Prostate gland (tissue), 2 donors: ENCODE measurements at places on chromosomes 4 and X.

GRCh38 chr4:44016570-44017421, 431.8 kb downstream of the KCTD8 start:
- no peak for DNase-seq

DNA sequence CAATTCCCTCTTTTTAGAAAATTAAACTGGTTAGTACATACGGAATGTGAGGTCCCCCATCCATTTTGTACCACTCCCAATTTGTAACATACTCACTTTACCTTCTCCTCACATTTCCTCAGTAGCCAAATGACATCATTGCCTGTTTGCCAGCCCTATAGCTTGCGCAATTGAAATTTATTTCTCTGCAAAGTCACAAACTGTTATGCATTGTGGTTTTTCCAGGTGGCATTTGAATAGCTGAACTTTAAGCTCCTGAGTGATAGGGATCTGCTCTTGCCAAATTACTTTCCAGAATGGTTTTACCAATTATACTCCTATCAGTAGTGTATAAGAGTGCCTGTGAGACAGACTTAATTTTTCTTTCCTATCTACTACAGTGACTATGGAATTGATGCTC, 7.7 kb downstream of the COL4A5 start:
- DNase-seq = no peak

DNA sequence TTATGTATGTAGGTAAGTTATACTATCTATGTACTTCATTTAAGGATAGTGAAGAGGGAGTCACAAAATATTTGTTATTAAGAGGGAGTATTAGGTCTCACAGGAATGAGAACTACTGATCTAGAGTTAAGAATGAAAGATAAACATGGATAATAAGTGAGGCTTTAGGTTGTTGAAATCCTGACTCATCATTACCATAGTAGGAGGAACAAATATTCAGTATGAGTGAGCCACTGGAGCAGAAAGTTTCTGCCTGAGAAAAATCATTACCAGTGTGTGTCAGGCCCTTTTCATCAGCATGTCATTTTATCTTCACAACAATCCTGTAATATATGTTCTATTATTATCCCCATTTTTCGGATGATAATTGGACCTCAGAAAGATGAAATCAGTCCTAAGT, 27.2 kb upstream of the IGSF1 start:
- DNase-seq = no peak

DNA sequence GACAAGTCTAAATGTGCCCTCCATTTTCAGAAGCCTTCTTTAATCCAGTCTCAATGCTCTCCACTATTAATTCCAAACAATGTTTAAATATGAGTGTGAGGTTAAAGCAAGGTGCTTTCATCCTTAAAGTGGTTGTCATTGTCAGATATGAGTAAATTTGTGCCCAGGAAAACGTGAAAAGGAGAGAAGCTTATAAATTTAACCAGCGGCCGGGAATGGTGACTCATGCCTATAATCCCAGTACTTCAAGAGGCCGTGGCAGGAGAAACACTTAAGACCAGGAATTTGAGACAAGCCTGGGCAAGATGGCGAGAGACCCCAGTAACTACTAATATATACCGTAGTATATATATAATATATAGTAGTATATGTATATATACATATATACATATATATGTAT, 270.0 kb downstream of the ARHGAP24 start:
- DNase-seq = no peak

- no peak for DNase-seq
These were observed 582.0 kb downstream of the SPRY1 start for GRCh38 chr4:123978637-123979036.

DNA sequence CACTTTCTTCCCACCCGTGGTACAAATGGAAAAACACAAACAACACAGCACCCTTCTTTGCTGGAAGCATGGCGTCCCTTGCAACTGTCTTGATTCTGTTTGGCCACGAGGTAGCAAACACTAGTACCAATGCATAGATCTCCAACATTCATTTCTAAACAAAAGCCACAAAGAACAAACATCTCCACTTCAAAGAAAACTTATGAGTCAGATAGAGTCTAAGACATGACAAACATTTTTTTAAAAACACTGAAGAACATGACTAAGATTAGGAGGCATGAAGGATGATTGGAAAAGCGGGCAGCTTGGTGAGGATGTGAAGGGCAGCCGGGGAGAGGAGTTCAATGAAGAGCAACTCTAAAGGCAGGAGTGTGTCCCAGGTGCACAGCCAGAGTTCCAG, 197.6 kb upstream of the FAM9B start:
- DNase-seq = no peak

DNA sequence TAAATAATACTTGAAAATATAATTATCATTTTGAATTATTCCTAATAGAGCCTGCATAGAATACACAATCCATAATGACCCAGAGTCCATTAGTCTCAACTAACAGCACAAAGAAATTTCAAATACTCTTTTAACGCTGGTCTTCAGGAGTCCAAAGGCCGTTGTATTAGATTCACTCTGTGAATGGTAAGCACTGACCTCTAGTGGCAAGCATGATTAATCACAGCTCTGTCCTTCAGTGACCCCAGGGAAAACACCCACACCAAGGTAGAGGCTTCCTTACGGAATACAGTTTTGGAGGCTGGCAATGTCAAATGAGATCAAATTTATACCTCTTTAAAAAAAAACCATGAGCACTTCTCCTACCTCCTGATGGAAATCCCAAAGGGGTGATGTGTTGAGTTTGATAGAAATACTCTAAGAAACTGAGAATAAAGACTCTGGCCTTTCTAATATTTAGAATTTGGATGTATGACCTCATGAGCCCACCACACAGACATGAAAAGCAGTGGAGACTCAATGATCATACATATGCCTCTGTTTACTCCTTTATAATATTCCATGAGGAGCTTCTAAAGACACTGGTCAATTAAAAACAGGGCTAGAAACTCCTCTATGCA, 147.2 kb upstream of the DKK2 start:
- DNase-seq = peak; percentile 6

GRCh38 chr4:139972305-139972704, 181.7 kb downstream of the MAML3 start:
- no peak for DNase-seq

- DNase-seq = no peak
These were observed 490.3 kb upstream of the PABPC4L start for GRCh38 chr4:134691915-134692314.

GRCh38 chrX:31093639-31093975, 21.8 kb upstream of the FTHL17 start:
- no peak for DNase-seq

- no peak for DNase-seq
These were observed 69.2 kb downstream of the RPS6KA6 start for GRCh38 chrX:84118769-84119168.

DNA sequence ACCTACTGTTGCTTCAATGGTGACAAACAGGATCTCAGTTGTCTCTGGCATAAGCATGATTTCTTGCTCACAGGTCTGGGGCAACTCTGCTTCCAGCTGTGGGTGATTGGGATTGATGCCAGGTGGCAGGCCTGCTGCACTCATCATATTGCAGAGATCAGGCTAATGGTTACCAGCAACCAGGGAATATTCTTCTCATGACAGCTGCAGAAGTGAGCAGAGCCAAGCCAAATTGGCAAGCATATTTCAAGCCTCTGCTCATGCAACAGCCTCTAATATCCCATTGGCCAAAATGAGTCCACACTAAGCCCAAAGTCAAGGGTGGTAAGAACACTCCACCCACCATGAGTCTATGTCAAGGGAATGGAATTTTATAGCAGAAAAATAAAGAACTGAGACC, 26.7 kb upstream of the TBC1D19 start:
- DNase-seq = no peak

DNA sequence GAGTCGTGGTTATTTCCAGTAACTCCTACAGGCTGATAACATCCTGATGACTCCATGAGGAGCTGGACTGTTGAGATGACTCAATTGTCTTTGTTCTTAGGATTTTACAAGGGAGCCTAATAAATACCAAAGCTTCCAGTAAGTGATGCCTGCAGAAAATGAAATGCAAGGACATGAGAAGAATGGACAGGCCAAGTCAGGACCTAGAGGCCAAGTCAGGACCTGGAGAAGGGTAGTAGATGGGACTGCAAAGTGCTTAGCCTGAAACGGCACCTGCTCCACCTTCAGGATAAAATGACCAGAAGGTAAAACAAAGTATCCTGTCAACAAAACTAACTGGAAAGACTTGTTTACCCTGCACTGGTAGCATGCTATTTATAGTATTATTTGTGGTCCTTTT, 6.4 kb upstream of the SLC10A6 start:
- peak; percentile 11 for DNase-seq

- DNase-seq = no peak
These were observed 76.0 kb upstream of the TFDP3 start for GRCh38 chrX:133294126-133294525.

DNA sequence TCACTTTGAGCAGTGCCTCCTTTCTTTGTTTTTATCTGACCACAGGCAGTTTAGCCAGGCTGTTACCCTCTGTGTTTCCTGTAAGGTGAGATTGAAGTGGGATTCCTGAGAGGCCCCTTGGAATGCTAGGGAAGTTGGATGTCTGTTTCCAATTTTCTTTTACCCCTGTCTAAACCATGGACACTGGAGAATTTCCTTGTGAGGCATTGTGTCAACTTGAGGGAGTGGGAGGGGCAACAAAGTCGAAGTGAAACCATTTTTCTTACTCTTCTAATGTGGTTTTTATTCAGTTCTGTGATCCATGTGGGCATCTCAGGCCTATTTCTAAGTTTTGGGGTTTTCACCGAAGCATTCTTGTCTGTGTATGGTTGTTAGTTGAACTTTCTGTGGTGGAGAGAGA, 296.1 kb upstream of the UGT8 start:
- DNase-seq = no peak

GRCh38 chr4:170248029-170248428, 158.3 kb upstream of the AADAT start:
- no peak for DNase-seq
